D721Med (cell line): ENCODE measurements at places on chromosomes 6 and 20.

GRCh38 chr6:25257686-25258348 is 21.4 kb upstream of the CARMIL1 start:
- no peak for DNase-seq

- no peak for DNase-seq
Observed at GRCh38 chr20:415820-416322, 7.8 kb downstream of the RBCK1 start.

DNA sequence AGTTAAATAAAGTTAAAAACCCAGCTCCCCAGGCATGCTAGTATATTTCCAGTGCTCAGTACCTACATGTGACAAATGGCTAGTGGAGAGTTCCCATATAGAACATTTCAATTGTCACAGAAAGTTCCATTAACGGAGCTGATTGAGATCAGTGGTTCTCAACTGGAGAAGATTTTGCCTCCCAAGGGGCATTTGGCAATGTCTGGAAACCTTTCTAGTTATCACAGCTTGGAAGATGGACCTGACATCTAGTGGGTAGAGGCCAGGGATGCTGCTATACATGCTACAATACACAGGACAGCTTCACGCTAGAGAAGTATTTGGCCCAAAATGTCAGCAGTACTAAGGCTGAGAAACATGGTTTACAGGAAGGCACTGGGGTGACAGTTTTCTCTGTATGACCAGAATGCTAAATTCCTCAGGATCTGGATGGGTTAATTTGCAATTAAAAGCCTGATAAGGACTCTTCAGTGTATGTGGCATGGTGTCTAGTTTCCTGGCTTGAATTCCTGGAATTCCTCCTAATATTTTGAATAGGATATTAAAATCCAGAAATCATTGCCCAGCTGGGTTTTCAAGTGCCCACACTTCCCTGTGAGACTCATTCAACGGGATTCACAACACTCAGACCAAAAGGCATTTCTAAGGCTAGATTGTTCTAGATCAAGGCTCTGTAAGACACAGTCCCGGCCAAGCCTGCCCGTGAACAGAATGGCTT is 84.7 kb upstream of the SALL4 start:
- no peak for DNase-seq

DNA sequence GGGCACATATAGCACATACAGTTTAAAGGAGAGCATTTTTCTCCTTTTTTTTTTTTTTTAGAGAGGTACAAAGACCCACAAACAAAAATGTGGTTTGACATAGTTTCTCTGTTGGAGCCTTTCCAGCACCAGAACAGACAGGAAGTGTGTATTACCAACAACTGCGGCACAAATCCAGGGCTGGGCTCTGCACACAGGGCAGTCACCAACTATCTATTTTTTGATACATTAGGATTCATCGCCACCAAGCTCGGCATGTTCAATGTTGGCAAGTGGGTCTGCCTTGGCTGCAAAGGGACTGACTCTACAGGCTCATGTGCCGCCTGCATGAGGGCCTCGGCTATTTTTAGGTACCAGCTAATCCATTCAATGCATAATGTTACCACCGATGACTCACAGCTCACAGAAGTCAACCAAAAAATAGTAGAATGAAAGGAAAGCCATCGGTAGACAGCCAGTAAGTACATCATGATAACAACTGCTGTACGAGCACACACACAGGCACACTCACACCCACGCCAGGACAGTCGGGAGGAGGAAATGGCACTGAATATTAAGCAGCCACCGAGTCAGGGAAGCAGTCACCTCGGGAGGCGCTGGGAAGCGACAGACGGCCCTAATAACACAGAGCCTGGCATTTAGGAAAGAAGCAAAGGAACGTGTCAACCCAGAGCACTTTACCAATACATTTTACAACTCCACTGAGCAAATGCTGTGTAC is 81.6 kb downstream of the GMPR start:
- DNase-seq, result no peak

GRCh38 chr20:19958219-19958618 is 58.9 kb upstream of the NAA20 start:
- DNase-seq, result no peak

DNA sequence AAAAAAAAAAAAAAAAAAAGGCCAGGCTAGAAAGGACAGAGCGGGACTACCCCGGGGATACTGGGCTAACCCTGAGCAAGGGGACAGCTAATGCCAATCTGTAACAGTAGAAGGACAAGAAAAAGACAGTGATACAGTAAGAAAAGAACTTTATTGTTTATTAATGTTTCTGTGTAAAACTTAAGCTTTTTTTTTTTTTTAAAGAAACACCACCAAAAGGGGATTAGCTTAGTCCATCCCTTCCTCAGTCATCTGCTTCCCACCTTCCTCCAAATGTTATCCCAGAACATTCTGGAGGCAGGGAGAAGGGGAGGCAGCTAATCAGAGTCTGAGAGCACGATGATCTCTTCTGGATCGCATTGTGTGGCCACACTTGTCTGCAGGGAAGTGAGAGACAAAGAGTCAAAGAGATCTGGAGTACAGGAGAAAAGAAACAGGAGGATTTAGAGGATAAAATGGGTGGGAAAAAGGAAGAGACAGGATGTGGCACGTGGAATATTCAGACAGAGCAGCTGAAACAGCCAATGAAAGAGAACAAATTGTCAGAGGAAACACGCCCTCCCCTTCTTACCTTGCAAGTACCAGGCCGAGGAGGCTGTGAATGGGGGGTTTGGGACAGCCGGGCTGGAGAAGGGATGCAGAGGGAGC is 1.0 kb upstream of the ZBTB22 start:
- DNase-seq, result no peak

- no peak for DNase-seq
Observed at GRCh38 chr20:21801193-21801592, 95.7 kb downstream of the PAX1 start.

DNA sequence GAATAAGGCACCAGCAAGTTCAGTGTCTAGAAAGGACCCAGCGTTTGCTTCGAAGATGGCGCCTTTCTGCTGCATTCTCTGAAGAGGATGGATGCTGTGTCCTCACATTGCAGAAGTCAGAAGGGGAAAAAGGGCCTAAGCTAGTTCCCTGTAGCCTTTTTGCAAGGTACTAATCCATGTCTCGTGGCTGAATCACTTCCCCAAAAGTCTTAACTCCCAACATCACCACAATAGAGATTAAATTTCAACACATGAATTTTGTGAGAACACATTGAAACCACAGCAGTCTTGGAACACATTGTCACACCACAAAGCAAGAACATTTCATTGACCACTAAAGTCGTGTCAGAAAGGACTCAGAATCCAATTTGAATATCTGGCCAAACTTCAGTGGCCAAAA is 42.1 kb downstream of the KLHL31 start:
- no peak for DNase-seq

DNA sequence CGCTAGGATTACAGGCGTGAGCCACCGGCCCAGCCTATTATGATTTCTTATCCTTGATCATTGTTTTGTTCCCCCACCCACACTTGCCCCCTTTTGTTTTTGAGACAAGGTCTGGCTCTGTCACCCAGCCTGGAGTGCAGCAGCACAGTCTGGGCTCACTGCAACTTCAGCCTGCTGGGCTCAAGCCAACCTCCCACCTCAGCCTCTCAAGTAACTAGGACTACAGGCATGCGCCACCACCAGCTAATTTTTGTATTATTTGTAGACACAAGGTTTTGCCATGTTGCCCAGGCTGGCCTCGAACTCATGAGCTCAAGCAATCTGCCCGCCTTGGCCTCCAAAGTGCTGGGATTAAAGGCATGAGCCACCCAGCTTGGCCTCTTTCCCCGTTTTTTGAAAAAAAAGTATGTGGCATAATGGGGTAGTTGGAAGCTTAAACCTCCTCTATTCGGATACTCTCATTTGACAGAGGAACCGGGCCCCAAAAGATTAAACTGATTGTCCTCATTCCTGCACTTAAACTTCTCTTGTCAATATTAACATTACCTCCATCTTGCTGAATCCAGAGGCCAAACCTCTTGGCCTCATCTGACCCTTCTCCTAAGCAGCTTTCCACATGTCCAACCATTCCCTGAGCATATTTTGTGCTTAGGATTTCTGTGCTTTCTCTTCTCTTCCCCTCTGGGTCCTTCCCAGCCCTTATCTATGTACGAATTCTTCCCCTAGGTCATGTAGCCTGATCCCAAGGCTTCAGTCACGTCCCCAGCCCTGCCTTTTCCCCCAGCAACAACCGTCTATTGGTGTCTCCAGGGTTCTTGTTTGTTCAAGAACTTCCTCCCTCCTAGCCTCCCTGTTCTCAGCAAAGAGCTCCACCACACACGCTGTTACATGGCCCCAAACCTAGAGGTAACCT is 6.1 kb upstream of the EZR start:
- DNase-seq, result no peak

- no peak for DNase-seq
Observed at GRCh38 chr6:52598123-52598823, 21.4 kb upstream of the TRAM2 start.
